ENCODE measurements at places on chromosomes 1 and 21.

DNA sequence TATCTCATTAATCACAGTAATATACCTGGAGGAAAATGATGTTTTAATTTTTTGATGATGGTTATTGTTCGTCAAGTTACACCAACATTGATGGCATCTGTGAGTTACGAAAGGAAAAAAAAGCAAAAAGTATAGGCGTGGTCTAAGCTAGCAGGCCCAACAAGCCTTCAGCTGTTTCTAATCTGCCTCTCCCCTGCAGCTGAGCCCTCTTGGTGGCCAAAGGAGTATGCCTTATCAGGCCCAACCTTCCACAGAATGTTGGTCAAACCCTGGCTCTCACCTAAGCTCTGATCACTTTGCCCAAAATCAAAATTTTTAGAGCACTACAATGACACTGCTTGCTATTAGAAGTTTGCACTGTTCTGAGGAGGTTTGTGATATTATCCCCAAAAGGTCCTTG, 4.9 kb downstream of the C1orf105 start:
- no peak for DNase-seq

DNA sequence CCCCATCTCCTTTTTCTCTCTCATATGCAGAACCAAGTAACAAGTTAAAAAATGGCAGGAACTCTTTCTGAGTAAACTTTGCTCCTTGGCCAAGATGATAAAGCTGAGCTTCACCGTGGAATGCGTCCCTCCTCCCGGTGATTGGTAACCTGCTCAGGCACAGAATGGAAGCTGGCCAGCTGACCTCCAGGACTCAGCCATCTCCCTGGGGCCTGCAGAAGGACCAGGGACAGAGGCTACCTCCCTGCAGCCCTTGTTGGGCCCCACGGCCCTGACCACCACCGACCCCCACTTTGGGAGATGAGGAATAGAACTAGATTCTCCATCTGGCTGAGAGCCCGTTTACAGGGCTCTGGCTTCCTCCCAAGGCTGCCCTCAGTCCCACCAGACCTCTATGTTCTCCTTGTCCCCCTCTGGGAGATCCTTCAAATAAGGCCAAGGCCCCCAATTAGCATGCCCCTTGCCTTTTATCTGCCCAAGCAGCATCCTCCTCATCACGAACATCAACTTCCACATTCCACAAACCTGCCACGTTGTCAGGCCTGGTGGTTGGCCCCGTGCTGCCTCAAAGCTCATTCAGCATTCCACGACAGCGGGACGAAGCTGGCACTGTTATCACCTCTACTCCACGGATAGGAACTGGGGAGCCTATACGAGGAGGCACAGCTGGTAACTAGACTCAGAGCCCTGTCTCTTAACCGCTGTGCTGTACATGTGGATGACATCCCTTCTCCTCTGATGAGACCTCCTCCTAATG, 74.2 kb downstream of the CD34 start:
- no peak for DNase-seq

- DNase-seq: no peak
Observed at GRCh38 chr1:241640867-241641622, 876 bp upstream of the CHML start.

DNA sequence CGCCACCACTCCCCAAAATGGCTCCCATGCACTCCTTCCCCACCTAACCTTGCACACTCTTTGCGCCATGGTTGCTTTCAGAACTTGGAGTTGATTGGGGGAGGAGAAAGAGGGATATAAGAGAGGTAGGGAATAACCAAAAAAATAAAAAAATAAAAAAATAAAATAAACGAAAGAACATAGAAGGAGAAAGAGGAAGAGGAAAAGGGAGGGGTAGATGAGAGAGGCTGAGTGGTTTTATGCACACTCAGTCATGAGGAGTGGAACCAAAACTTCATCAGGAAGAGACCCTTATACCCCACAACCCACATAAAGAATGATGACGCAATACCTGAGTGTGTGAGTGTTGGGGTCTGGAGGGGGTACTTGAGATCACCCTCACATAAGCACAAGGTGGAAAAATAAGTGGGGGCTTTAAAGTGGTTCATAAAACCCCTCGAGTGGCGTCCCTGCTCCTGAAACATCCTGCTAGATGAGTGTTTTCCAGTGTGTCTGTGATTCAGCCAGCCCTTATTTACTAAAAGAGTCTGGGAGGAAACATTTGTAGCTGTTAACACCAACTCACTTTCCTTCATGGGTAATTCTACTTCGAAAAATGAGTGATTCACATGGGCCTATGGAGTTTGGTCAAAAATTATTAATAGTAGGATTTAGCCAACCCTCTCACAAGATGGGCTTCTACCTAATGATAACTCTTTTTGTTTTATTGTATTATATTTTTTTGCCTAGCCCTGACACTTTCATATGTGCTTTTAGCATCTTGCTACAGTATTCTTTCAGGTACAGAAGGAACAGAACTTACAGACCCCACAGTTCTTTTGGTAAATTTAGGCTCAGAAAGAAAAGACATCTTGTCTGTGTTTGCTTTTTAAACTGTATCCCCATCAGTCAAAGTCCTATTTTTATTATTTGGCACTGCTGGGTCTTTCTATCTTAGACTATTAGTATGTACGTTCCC, 5.2 kb downstream of the SLAMF1 start:
- DNase-seq: no peak

- no peak for DNase-seq
Observed at GRCh38 chr1:58722967-58723366, 23.1 kb upstream of the MYSM1 start.

- no peak for DNase-seq
Observed at GRCh38 chr21:21199342-21200102, 201.3 kb downstream of the NCAM2 start.

GRCh38 chr1:185112356-185112755, 44.4 kb downstream of the TRMT1L start:
- DNase-seq: no peak

GRCh38 chr1:30748699-30749401, 8.7 kb downstream of the LAPTM5 start:
- no peak for DNase-seq

GRCh38 chr1:110212169-110213142, 2.3 kb downstream of the KCNC4 start:
- DNase-seq: no peak

- DNase-seq: no peak
Observed at GRCh38 chr21:32951041-32951440, 74.7 kb upstream of the OLIG2 start.

- no peak for DNase-seq
Observed at GRCh38 chr1:39406533-39407450, 84.6 kb upstream of the BMP8A start.

GRCh38 chr1:221310180-221310579, 430.9 kb downstream of the HLX start:
- no peak for DNase-seq

DNA sequence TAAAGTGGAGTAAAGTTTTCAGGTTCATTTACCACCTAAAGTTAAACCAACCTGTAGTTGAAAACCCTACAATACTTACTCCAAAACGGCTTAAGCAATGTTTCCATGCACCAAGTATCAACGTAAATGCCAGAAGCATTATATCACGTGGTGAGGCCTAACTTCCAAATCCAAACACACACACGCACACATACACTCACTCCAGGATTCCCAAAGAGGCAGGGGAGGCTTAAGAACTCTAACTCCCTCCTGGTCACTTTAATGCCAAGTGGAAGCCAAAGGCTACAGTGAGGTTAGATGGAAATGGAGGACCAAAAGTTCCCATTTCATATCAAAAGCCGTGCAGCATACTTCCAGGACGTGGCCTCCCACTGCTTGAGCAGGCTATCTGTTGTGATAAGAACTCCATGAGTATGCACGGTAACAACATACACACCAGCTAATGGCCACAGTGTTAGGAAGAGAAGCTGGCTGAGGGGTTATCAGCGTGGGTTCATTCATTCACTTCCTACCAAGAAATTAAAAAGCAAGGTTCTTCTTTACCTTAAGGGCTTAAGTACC, 224.1 kb downstream of the SLC45A1 start:
- DNase-seq: no peak

- no peak for DNase-seq
Observed at GRCh38 chr1:231177936-231178335, 16.1 kb downstream of the TRIM67 start.

- no peak for DNase-seq
Observed at GRCh38 chr1:44249543-44249942, 36.3 kb downstream of the DMAP1 start.

GRCh38 chr1:27374362-27375086, at the start of gene FCN3:
TSS of gene FCN3 (minus strand) at chr1:27374824. CDS start at chr1:27374818, 6 bp downstream.
- DNase-seq: peak; percentile 22

GRCh38 chr1:40646315-40646714, 19.2 kb downstream of the RIMS3 start:
- DNase-seq: no peak

DNA sequence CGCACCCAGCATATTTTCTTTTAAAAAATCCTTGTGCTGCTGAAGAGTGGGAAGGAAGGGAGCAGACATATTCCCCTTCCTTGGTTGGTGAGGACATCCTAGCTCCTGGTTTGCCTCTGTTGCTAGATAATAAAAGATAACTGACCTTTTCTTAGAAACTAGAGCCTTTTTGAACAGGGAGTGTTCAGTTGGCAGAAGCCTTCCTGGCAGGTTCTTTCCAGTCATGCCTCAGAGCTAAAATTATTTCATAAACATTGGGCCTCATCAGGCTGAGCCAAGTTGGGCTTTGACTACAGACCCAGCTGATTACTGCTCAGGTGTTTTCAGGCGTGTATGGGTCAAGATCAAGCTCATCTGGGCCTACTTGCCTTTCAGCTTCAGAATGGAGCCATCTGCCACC, 22.7 kb upstream of the SH3BGRL3 start:
- no peak for DNase-seq

- DNase-seq: no peak
Observed at GRCh38 chr21:44279354-44280260, 6.1 kb upstream of the AIRE start.

DNA sequence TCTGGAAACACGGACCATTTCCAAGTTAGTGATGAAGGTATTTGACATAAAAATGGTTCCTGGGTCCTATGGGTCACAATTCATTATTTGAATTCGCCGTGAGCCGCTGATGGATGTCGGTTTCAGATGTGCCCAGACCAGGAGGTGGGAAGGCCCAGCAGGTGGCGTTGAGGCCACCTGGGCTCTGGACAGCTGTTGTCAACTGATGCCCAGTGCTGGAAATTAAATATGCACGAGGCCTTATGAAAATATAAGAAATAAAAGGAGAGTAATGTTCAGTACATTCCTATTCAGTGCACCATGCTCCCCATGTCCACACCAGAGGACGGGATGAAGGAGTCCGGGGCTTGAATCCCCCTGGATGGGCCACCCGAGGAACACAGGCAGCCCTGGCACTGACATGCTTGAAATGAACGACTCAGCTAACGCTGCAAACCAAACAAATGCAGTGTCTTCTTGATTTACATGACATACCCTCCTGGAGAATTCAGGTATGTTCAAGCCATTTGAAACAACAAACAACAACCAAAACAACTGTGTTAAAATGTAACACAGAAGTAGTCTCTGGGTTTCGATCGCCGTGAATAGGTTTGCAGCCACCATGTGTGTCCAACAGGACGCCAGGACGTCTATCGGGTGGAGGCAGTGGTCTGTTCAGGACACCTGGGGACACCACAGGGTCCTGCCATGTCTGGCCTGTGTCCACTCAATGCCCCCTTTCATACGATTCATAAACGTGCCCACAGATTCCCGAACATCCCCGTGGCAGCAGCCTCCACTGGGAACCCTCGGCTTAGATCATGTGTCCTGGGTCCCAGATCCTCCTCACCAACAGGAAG, 6.1 kb downstream of the TFF3 start:
- DNase-seq: no peak

- DNase-seq: no peak
Observed at GRCh38 chr21:41249476-41249875, 67.1 kb upstream of the FAM3B start.

GRCh38 chr1:41811051-41811795, 107.5 kb downstream of the HIVEP3 start:
- no peak for DNase-seq

- no peak for DNase-seq
Observed at GRCh38 chr1:41936107-41936506, 17.4 kb upstream of the HIVEP3 start.

DNA sequence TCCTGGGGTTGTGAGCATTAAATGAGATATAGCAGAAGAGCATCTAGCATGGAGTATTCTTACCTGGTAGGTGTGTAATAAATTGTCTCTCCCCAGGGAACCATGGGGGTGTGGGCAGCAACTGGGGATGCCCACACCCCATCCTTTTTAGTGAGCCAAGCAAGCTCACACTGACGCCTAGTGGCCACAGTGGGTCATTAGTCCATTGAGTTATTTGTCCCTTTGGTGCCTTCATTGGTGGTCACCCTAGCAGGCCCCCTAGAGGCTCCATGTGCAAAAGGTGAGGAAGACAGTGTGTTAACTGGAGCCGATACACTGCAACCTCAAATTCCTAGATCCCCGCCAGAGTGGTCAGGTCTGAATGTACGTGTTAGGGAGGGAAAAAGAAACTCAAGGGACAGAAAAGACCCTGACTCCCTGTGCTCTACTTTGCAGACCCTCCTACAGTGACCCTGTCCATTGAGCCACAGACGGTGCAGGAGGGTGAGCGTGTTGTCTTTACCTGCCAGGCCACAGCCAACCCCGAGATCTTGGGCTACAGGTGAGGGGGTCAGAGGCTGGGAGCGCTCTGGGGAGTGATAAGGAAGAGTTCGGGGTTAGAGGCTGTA, 93.3 kb upstream of the CD1D start:
- no peak for DNase-seq

DNA sequence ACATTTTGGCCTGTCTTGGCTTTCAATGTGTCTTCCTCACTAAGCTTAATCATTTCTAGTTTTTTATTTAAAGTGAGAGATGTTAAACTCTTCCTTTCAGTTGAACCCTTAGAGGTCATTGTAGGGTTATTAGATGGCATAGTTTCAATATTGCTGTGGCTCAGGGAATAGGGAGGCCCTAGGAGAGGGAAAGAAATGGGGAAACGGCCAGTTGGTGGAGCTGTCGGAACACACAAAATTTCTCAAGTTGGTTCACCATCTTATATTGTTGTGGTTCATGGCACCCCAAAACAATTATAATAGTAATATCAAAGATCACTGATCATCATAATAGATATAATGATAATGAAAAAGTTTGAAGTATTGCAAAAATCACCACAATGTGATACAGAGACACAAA, 31.4 kb upstream of the KAZN start:
- DNase-seq: no peak

DNA sequence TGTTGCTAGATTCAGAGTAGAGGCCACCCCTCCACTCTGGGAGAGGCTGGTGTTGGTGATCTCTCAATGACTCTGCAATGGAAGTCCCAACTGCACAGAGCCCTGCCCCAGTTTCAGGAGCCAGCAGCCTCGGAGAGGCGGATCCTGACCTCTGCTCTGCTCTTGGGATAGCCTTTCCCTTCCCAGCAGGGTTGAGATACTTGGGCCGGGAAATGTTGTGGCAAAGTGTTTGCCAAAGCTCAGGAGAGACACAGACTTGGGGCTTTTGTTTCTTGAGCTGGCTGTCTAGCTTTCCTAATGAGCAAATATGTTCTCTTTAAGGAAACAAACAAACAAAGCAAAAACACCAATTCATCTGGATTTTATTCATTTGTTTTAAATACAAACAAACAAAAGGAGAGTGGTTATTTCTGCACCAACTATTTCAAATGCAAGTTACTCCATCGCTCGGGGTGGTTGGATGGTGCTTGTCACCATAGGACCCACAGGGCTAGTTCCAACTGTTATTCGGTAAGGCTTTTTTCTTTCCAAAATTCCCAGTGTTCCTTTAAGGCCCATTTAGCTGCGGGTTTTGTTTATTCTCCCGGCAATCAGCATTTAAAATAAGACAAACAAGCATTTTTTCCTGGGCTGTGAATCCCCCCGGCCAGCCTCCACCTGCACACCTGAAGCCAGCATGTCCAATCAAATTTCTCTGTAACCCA, 193.9 kb upstream of the LMO4 start:
- DNase-seq: no peak

Data from NCI-H1048 (cell line).